Stimulated activated CD8-positive, alpha-beta memory T cell treated with anti-CD3 and anti-CD28 coated beads, Interleukin-15, amount 100 ng/mL, for 1 hour (primary cell): ENCODE measurements at places on chromosomes 12 and 14.

DNA sequence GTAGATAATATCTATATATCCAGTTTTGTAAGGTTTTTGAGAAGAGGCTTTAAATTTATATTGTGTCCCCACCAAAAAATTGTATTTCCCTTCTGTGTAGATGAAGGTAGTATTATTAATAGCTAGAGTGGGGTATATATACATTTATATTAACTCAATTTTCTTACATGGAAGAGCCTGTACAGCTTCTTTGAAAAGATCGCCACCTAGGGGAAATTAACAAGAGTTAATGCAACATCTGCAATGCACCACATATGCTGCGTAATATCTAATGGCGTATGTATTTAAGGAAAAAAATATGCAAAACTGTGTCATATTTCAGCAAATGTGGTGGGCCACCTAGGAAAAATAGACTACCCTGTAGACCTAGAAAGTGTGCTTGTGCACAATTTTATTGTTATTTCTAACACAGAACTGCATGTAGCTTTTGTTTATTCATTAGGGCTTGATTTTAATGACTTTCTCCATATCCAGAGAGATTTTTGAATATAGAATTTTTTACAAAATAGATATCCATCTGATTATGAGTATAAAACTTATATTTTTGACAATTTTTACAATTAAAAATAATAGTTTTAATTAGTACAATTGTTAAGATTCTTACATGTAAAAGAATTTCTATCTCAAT, 14.0 kb downstream of the CCER1 start:
- DNase-seq: no peak

DNA sequence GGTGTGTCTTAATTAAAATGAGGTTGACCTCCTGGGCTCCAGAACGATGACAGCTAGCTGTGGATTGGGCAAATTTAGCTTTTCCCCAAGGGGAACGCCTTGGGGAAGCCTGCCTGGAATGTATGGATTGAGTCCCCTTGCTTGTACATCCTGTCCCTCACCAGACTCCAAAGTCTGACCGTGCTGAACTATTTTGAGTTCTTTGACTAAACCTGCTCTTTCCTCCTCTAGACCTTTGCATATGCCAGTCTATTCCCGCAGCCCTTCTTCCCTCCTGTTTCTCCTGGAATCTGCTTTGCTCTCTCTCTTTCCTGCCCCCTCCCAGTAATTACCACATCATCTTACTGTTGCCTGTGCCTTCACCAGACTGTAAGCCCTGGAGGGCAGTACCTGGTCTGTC, 11.5 kb upstream of the KDM2B start:
- no peak for DNase-seq

DNA sequence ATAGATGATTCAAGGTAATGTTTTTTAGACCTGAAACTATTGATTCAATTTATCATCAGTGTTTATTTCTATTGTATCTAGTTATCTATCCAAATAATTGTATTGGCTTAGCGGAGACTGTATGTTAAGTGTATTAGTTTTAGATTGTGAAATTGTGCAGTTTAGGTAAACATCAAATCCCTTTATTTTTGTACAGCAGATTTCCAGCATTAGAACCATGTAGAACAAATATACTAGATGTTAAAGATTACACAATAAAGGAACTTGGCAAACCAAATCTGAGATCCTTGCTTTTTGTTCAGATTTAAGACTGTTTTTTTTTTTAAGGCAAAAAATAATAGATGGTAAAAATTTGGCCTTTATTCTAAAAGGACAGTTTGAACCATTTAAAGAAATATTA, 39.3 kb downstream of the PPM1A start:
- DNase-seq: no peak

DNA sequence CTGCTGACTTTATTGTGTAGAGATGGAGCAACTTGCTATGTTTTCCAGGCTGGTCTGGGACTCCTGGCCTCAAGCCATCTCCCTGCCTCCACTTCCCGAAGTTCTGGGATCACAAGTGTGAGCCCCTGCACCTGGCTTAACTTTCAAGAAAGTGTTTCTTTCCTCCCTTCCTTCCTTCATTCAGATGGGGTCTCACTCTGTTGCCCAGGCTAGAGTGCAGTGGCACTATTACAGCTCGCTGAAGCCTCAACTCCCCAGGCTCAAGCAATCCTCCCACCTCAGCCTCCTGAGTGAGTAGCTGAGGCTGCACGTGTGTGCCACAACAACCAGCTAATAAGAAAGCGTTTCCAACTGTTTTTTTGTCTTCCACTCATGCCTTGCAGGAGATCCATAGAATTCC, 185.6 kb upstream of the AMIGO2 start:
- no peak for DNase-seq
